H7 (cell line): ENCODE measurements at places on chromosomes 7 and 10.

GRCh38 chr7:64433590-64433989 lies 119.8 kb downstream of the ZNF736 start:
- no peak for DNase-seq

- DNase-seq, result peak; percentile 10
These were observed 32.0 kb upstream of the STRIP2 start for GRCh38 chr7:129401967-129402860.

DNA sequence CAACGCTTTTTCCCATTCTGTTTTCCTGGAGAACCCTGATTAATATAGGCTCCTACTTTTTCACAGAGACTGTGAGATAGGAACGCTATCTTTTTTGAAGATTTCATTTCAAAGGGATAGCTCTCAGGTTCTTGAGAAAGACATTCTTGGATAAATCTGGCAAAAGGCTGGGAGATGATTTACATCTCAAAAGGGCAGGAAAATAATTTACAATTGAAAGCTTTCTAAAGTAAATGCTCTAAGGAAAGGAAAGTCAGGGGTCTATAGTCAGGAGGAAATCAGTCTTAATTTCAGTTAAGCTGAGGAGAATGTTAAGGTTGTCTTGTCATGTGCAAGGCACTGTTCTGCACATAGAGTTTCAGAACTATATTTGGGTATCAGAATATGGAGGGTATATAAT lies 278.8 kb downstream of the KIF20B start:
- DNase-seq, result no peak

DNA sequence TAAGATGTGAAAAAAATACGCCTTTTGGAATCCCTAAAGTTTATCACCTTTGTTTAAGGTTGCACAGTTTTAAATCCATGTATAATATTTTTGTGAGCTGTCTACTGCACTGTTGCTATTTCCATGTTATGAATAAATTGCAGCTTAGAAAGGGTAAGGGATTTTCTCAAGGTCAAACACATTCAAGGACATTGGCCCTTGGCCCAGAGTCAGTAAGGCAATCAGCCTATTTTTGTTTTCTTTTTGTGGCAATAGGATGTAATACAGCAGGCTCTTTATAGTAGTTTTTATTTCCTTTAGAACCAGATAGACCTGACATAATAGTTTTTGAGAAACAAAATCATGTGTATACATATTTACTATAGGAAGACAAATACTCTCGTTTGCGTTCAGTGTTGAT lies 219.8 kb downstream of the ACTR3B start:
- DNase-seq, result no peak

DNA sequence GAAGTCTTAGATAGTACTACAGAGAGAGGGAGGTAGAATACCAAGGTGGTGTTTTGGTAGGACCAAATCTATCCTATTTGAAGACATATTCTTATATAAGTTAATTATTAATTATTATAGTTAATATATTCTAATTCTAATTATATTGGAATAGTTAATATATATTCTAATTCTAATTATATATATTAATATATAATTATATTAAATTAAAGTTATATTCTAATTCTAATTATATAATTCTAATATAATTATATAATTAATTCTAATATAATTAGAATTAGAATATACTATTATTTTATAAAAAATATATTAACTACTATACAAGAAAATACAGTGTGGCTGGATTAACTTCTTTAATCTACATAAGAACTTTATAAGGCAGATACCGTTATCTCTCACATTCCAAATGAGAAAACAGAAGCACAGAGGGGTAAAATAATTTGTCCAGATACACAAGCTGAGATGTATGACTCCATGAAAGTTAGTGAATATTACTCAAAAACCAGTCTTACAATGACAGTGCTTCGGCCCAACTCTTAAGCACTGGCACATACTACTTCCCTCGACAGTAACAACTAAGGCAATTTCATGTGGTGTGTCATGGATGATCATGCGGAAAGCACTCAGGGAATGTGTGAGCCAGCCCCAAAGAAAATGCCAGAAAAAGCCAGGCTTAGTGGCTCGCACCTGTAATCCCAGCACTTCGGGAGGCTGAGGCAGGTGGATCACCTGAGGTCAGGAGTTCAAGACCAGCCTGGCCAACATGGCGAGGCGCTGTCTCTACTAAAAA lies 42.6 kb downstream of the TYW1B start:
- no peak for DNase-seq

- peak; percentile 55 for DNase-seq
These were observed 39.0 kb downstream of the TET1 start for GRCh38 chr10:68598978-68599770.

DNA sequence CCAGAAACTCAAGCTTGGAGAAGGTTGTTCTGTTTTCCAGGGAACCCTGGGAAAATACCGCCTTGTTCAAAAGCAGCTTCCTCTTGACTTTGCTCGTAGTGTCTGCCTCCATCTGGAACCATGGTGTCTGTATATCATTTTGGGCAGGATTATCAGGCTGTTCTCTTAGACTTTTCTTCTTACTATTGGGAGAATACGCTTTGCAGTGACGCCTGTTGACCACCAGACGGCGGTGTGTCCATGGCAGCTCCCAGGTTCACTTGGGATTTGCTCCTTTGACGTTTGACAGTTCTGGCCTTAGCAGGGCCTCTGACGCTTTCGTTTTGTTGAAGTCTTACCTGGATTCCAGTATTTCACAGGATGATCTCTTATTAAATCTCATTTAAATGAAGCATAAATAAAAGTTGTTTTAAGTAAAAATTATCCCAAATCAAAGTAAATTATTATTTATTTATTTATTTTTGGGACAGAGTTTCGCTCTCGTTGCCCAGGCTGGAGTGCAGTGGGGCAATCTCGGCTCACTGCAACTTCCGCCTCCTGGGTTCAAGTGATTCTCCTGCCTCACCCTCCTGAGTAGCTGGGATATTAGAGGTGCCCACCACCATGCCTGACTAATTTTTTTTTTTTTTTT lies 41.8 kb upstream of the GJD4 start:
- peak; percentile 85 for DNase-seq

GRCh38 chr10:82068501-82068900 lies 193.5 kb downstream of the NRG3 start:
- no peak for DNase-seq

- peak; percentile 77 for DNase-seq
These were observed 65.4 kb downstream of the TACC2 start for GRCh38 chr10:122054048-122055025.

DNA sequence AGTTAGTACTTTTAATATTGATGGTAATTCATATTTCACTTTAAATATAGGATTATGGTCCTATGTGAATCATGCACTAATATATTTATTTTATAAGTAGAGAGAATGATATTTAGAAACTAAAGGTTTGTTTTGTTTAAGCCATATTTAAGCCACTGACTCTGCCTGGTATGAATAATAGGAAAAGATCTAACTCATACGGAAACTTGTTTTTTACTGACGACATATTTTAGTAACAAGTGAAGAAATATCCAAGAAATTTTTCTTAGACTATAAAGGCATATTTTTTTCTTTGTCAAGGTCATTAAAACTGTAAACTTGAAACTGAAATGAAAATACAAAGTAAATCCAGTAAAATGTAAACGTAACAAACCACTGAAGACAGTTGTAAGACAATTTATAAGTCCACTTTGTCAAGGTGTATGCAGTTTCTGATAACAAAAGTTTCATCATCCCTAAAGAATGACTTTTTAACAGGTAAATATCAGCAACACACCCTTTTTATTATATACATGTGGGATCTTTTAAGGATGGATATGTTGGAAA lies 147.1 kb downstream of the PHF14 start:
- DNase-seq, result no peak

- DNase-seq, result no peak
These were observed 39.5 kb downstream of the GALNT17 start for GRCh38 chr7:71171476-71171875.

- DNase-seq, result no peak
These were observed 15.5 kb upstream of the PFKFB3 start for GRCh38 chr10:6187278-6187677.

- no peak for DNase-seq
These were observed 228.4 kb downstream of the ARHGAP12 start for GRCh38 chr10:31700181-31700611.

GRCh38 chr7:99191869-99192596 lies 15.9 kb downstream of the KPNA7 start:
- DNase-seq, result no peak

- no peak for DNase-seq
These were observed 335.4 kb upstream of the MGMT start for GRCh38 chr10:129131457-129132132.

GRCh38 chr7:48035967-48036478 lies 680 bp downstream of the C7orf57 start:
- DNase-seq, result no peak

DNA sequence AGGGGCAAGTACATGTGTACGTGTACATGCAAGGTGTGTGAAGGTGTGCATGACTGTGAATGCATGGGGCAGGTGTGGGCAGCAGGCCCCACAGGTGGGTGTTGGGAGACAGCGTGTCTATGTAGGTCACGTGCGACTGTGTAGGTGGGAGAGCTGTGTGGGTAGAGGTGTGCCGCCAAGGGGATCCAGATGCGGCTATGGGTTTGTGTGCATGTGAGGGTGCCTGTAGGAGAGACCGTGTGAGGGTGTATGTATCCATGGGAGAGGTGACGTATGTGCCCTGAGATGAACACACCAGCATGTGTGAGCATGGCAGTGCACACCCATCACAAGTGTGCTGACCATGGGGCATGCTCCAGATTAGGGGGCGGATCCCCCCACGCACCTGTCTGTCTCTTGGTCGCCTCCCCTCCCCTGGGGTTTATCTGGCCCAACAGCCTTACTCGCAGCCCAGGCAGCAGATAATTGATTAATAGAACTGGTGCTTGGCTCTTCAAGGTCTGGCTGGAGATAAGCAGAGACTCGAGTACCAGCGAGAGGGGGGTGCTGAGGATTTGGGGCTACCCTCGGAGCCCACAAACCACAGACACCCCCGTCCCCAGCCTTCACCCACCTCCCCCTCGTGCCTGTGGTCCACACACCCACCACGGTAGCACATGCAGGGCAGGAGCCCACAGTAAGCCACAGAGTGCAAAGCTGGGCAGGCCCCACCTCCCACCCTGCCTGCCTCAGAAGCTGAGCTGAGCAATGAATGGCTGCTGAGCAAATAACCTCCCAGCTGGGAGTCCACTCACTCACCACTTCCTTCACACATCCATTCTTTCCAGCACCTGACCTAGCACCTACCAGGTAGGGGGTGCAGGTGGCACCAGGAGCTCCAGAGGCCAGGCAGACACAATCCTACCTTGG lies 41.4 kb upstream of the ZMIZ1 start:
- DNase-seq, result no peak

DNA sequence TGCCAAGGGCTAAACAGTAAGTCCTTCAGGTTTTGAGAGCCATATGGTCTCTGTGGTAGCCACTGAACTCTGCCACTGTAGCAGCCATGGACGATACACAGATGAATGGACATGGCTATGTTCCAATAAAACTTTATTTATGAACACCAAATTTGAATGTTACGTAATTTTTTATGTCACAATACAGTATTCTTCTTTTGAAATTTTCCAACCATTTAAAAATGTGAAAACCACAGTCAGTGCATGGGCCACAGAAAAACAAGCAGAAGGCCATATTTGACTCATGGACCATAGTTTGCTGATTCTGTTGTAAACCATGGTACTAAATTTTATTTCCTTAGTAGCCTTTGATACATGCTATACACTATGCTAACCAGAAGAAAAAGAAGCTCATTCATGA lies 361.8 kb downstream of the MAGI2 start:
- no peak for DNase-seq

- DNase-seq, result peak; percentile 79
These were observed at the start of gene SFXN2 for GRCh38 chr10:102714621-102715455. TSS of gene SFXN2 (plus strand) at chr10:102714636. CDS start at chr10:102726637, 12,001 bp downstream.

- DNase-seq, result no peak
These were observed 22.3 kb upstream of the RET start for GRCh38 chr10:43054593-43054992.

- no peak for DNase-seq
These were observed 11.4 kb downstream of the DAGLB start for GRCh38 chr7:6436385-6436685.

- no peak for DNase-seq
These were observed 3.2 kb upstream of the FGFR2 start for GRCh38 chr10:121601458-121601857.

DNA sequence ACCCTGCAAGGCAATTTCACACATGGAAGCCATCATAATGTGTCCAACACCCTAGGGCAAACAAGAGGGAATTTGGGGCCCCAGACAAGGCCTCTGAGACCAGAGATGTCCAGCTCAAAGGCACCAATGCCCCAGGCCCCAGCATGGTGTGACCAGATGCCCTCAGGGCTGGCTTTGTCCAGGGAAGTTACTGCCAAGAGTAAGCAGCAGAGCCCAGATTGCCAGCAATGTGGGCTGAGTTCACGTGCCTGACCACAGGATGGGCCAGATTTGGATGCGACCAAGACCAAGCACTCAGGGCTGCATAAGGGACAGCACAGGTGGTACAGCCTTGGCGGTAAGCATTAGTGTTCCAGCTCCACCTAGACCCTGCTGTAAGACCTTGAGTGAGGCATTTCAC lies 12.7 kb downstream of the MYOF start:
- DNase-seq, result no peak

DNA sequence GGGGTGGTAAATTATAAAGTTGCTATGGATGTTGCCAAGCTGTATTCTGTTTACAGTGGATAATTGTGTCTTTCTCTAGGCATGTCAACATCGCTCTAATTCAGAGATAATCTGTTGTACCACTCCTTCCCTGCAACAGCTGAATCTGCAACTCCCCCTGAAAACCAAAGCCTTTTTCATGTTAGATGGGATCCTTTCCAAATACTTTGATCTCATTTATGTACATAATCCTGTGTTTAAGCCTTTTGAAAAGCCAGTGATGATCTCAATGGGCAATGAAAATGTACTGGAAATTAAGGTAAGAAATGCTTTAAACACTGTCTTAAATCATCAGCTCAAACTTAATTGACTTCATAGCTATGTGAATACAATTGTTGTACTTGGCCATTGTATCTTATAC lies 91.0 kb downstream of the MET start:
- no peak for DNase-seq

DNA sequence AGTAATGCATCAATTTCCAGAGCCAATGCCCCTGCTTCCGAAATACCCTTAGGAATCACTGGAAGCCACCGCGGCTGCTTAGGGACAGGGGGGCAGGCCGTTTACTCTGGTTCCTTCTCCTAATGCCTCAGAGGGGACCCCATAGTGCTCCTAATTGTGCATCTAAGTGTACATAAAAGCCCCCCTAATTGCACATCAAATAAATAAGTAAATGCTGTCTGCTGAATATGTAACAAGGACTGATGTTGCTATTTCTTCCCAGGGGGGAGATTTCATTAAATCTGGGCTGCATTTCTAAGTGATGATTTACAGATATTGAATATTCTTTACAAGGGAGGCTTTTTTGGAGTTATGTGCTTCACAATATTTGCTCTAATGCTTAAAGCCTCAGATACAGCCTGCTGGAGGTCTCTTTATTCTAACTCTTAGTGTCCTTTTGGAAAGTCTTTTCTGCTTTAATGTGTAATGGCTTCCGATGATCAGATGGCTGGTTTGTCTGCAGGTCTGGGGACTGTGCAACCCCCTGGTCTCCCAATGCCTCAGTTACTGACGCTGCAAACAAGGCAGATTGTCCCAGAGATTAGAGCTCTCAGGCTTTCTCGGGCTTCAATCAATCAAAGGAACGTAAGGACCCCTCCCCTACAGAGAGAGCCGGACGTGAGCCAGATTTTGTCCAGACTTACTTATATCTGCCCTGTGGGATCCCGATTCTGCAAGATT lies 143.0 kb downstream of the PRPF18 start:
- DNase-seq, result no peak
